NCI-H510A (cell line): ENCODE measurements at places on chromosomes 1 and 21.
A peak's percentile ranks its signal among the peaks of the same experiment; 100 is the strongest.

GRCh38 chr21:37176716-37177115 is 90.4 kb downstream of the VPS26C start:
- DNase-seq: peak; percentile 50

- no peak for DNase-seq
Measured at GRCh38 chr1:178060789-178061556, 32.9 kb upstream of the RASAL2 start.

- DNase-seq: no peak
Measured at GRCh38 chr1:48679859-48680258, 96.8 kb downstream of the BEND5 start.

DNA sequence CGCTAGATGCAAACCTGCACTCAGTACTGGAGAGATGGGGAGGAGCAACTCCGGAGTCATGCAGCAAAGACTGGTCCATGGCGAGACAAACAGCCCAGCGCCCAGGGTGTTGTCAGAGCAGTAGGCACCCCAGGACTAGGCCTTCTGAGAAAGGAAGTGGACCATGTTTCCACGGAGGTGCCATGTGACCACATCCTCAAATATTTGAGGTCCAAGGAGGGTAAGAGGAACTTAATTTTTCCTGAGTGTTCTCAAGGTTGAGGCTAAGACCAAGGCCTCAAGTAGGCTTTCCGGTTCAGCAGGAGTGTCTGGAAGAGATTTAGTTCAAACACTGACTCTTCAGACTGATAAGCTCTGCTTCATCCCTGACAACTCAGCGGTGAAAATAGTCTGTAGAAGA is 186.2 kb downstream of the RHOU start:
- no peak for DNase-seq

GRCh38 chr1:30550365-30551220 is 172.8 kb downstream of the MATN1 start:
- DNase-seq: no peak

- no peak for DNase-seq
Measured at GRCh38 chr1:25992689-25993171, 5.1 kb downstream of the PAFAH2 start.

GRCh38 chr1:98398649-98399048 is 262.9 kb upstream of the SNX7 start:
- no peak for DNase-seq

- no peak for DNase-seq
Measured at GRCh38 chr1:29563571-29563970, 327.2 kb downstream of the PTPRU start.

GRCh38 chr1:66000033-66000637 is 207.4 kb downstream of the PDE4B start:
- DNase-seq: peak; percentile 6

DNA sequence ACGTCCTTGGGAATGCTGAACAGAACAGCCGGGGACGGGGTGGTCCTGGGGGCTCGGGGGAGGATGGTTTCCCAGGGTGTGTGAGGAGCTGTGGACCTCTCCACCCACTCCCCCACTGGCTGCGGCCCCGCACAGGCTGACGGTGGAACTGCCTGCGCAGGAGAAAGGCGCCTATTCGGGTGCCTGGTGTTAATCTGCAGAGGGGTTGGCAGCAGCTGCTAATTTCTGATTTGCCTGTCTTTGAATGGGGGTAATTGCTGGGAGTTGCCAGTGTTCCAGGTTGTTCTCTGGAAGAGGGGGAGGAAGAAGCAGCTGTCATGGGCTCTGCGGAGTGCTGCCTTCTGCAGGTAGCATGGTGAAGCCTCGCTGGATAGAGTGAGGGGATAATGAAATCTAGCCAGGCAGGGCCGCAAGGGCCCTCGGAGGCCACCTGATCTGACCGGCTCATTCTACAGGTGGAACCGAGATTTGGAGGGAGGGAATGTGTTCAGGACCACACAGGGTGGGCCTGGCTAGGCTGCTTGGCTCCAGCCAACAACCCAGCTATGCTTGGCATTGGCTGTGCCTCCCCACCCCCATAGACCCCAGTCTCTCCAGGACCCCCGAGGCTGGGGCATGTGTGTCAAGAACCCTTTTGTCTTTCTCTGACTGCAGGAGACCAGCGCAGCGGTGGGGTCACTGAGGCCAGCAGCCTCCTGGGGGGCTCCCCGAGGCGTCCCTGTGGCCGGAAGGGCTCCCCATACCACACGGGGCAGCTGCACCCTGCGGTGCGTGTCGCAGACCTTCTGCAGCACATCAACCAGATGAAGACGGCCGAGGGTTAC is 67.1 kb downstream of the PTPRU start:
- DNase-seq: no peak

- DNase-seq: no peak
Measured at GRCh38 chr21:29297483-29298347, 1.0 kb upstream of the BACH1 start.

DNA sequence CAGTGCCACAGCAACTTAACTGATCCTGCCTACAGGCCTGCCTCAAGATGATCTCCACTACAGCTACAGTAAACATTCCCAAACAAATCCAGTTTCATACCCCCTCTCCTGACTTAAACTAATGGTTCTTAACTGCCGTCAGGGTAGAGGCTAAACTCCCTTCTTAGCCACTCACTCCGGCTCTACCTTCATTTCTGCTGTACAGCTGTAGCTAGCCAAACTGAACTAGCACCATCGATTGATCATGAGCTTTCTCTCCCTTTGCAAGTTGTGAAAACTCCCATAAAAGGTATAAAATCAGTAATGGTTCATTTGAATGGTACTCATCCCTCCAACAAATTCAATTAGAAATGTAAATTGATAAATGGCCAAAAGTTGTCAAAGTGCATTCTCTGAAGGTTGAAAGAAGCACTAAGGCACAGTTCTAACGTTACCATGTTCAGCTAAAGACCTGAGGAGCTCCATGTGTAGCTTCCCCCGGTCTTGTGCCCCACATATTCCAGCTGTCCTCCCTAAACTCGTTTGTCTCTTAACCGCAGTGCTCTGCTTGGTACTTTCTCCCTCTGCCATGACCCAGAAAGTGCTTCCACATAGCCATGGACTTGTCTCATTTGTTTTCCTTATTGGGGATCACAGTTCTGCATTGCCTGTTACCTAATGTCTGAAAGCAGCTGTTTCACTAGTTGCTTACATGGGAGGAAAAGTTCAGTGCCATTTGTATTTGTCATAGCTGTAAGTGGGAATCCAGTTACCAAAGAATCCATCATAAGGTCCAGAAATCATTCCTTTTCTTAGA is 49.8 kb downstream of the DHX9 start:
- DNase-seq: no peak

DNA sequence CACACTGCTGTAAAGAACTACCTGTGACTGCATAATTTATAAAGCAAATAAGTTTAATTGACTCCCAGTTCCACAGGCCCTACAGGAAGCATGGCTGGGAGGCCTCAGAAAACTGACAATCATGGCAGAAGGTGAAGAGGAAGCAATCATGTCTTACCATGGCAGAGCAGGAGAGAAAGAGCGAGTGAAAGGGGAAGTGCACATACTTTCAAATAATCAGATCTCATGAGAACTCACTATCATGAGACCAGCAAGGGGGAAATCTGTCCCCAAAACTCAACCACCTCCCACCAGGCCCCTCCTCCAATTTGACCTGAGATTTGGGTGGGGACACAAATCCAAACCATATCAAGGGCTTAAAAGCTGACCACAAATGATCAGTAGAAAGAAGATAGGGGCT is 493.2 kb downstream of the PTPRC start:
- no peak for DNase-seq

DNA sequence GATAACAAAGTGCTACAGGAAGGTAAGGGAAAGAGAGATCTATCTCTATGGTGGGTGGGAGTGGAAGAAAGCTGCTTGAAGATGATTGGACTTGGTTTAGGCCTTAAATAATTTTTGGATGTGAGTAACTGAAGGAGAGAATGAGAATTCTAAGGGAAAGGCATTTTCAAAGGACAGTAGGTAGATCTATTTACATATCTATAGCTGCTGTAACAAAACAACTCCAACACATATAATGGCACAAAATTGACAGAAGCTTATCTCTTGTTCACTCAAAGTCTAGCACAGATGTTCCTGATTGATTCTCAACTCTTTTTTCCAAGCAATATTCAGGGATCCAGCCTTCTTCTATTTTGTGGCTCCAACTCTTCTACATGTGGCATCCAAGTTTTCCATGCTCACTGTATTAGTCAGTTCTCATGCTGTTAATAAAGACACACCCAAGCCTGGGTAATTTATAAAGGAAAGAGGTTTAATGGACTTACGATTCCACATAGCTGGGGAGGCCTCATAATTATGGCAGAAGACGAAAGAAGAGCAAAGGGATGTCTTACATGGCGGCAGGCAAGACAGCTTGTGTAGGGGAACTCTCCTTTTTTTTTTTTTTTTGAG is 3.1 kb upstream of the DDAH1 start:
- DNase-seq: no peak

GRCh38 chr1:17594690-17595601 is 55.4 kb downstream of the ARHGEF10L start:
- DNase-seq: no peak

- DNase-seq: no peak
Measured at GRCh38 chr1:116172666-116173065, 61.5 kb downstream of the MAB21L3 start.

GRCh38 chr1:161887730-161888287 is 121.7 kb downstream of the ATF6 start:
- DNase-seq: no peak

- no peak for DNase-seq
Measured at GRCh38 chr1:3863231-3863935, 6.1 kb downstream of the DFFB start.

DNA sequence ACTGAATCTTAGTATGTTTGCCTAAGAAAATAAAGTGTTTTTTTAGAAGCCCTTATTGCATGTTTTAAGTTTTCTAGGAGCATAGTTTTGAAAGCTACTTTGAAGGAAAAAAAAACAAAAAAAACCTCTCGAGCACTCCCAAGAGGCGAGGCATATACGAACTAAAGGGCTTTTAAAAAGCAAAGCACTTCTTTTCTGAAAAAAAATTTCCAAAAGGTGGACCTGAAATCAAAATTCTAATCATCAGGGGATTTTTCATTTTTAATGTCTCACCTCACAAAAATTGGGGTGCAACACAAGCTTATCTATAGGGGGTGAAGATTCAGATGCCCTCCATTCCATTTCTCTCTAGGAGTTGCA is 594 bp downstream of the GLMN start:
- no peak for DNase-seq

- DNase-seq: no peak
Measured at GRCh38 chr1:94463056-94463764, 45.0 kb downstream of the ABCD3 start.

DNA sequence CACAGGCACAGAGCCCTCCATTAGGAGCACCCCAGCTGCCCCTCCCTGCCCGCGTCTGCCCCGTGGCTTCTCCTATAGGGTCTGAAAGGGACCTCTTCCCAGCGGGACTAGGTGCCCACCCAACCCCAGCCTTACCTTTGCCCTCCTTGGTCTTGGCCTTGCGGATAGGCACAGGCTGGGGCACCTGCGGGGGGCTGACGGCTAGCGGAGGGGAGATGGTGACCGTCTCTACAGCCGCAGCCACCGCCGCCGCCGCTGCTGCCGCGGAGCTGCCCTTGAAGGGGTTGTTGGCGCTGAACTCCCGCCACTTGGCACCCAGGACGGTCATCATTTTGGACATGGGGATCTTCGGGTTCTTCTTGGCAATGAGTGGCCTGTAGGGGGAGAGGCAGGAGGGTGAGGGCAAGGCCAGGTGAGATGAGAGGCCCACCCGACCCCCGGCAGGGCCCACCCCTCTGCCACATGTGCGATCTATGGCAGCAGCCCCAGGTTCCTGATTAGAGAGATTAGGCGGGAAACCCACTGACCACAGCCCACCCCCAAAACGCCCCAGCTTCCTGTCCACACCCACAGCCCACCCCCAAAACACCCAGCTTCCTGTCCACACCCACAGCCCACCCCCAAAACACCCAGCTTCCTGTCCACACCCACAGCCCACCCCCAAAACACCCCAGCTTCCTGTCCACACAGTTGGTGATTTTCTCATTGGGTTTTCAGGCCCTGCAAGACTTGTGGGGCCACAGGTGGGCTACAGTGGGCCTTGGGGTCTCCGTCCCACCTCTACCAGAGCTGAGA is 25.4 kb downstream of the CHD5 start:
- no peak for DNase-seq

GRCh38 chr1:107135463-107135862 is 5.4 kb upstream of the NTNG1 start:
- no peak for DNase-seq

GRCh38 chr1:8790987-8791386 is 26.5 kb downstream of the RERE start:
- DNase-seq: no peak
